ENCODE measurements at places on chromosomes 7 and 10. TPM values are rescaled to one million over a fixed set of nuclear protein-coding genes. Genes with fewer than 3 reads are reported as not detected.

The UBE3C gene
- polyA plus RNA-seq = 25.2 TPM

- no peak for DNase-seq
These were observed 24.2 kb downstream of the TRRAP start for GRCh38 chr7:98902523-98902922.

- DNase-seq = no peak
These were observed 442.1 kb upstream of the NRP1 start for GRCh38 chr10:33776419-33777070.

DNA sequence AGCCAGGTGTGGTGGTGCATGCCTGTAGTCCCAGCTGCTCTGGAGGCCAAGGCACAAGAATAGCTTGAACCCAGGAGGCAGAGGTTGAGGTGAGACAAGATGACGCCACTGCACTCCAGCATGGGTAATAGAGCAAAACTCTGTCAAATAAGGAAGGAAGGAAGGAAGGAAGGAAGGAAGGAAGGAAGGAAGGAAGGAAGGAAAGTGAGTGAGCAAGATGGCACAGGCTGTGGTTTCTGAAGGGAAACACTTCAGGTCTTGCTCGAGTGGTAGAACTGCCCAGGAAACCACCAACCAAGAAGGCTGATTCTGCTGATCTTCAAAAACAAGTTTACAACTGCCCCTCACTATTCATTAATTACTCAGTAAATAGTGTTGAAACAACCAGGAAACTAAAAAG lies 45.2 kb downstream of the EZH2 start:
- peak; percentile 13 for DNase-seq

DNA sequence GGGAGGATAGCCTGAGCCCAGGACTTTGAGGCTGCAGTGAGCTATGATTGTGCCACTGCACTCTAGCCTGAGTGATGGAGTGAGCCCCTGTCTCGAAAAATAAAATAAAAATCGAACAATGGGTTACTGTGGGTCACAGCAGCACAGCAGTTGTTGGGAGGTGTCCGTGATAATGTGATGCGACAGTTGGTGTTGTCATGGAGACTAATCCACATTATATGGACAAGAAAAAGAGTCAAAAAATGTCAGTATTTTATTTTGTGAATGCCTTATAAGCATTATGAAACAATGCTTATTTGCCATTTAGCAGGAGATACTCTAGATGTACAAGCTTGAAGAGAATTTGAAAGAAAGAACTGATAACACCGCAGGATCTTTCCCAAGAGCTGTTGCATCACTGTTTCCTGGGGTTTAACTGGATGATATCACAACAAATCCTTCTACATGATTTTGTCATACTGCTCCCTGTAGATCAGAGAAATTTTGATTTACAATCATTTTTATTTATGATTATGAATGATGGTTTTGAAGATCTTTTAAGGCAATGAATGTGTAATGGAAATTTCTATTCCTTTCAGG lies 195.4 kb downstream of the BAMBI start:
- no peak for DNase-seq

All from CD4-positive, CD25-positive, alpha-beta regulatory T cell (primary cell).